ENCODE measurements at places on chromosomes 7 and 10.
A peak's percentile ranks its signal among the peaks of the same experiment; 100 is the strongest.

GRCh38 chr10:36157486-36157885 is 515.4 kb upstream of the FZD8 start:
- no peak for DNase-seq

DNA sequence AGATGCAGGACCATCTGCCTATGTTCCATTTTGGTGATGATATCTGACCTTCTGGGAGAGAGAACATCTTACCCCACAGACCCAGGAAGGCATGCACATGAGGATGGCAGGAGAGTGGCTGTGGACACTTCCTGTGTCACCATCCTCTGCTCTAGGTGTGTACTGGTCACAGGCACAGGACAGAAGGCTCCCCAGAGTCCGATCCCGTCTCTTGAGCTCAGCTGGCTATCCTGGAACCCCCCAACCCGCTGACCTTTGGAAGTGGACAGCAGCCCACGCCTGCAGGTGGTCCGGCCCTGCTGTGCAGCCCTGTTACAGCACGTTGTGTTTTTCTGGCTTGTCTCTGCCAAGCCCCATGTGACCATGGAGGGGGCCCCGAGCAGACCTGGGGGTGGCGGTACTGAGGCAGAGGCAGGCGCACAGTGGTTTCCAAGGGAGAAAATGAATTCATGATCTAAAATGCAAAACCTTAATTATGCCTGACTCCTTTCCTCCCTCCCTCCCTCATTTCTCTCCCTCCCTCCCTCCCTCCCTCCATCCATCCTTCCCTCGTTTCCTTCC is 178.8 kb downstream of the CUX1 start:
- DNase-seq: no peak

GRCh38 chr10:120666308-120666707 is 184.9 kb upstream of the WDR11 start:
- DNase-seq: no peak

GRCh38 chr7:20831956-20832355 is 45.3 kb upstream of the SP8 start:
- no peak for DNase-seq

DNA sequence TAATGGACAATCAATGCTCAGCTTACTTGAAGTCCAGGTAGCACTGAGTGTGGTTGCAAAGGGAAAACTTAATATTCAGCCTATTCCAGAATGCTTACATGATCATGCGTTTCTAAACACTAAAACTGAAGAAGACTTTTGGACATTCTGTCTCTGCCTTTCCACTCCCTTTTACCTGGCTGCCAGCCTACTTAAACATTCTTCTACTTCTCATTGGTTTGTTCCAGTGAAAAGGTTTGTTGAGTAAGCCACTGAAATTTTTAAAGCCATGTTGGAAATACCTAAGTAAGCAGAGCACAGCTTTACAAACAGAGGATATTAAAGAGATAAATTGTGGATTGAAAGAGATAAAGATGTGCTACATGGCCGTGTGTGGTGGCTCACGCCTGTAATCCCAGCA is 1280.8 kb upstream of the AUTS2 start:
- DNase-seq: no peak

- DNase-seq: no peak
Measured at GRCh38 chr7:143516981-143517380, 39.3 kb downstream of the TAS2R41 start.

DNA sequence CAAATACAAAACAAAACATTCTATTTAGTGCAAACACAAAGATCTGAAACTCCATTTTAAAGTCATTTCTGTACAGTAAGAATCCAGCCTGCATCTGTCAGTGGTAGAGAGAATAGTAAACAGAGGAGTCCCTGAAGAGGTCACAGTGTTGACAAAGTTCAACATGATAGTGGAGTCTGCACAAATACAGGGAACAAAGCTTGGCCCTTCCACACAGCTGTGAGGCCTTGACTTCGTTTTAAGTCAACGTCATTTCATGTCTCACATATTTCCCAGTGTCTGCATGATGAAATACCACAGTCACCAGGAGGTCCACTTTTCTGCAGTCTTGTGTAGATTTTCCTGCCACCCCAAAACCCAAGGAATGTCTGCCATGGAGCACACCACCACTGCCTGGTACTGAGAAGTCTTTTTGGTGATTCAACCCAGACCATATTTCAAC is 33.0 kb downstream of the CYP26A1 start:
- no peak for DNase-seq

DNA sequence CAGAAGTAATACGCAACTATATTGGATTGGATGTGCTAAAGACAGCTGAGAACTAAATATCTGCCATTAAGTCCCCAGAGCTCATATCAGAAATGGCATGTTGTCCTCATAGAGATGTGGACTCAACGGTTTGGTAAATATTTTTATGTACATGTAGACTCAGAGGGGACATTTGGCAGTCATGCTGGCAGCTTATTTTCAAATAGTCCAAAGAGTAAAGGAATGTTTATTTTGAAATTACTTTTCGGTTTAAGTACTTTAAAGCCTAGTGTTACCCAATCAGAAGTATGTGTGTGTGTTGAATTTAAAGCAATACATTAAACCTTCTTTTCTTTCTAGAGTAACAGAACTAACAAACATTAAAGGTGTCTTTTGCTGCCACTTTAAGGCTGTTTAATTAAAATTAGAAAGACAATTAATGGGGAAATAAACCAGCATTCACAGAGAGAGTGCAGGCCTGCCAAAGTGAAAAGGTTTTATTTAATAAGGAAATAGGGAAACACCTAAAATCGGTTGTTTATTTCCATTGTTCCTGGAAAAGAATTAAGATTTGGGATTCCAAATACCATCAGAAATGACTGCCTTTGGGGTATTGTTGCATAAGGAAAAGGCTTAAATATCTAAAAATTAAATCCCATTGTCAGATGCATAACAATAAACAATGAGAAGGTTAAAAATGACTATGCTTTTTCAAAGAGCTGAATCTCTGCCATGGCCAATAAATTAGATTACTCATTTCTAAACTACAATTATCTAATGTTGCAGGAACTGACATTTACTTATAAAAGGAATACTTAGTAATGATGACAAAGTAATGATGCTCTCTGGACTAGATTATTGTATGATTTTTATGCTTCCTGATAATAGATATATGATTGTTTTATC is 113.4 kb upstream of the AHR start:
- DNase-seq: no peak

DNA sequence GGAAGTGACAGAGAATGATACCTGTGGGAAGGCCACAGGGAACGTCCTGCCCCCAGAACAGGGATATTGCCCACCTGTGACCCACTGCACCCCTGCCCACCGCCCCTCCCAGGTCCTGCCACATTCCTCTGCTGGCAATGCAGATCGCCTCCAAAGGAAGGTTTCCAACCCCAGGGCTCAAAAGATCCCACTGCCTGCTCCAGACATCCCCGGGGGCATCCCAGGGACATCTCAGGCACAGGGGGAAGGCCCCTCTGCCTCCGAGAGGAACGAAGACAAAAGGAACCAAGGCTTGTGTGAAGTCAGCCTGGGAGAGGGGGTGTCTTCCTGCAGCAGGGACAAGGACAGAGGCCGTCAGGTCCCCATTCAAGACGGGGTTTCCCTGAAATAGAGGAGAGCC is 28.5 kb downstream of the NUDT1 start:
- DNase-seq: no peak

DNA sequence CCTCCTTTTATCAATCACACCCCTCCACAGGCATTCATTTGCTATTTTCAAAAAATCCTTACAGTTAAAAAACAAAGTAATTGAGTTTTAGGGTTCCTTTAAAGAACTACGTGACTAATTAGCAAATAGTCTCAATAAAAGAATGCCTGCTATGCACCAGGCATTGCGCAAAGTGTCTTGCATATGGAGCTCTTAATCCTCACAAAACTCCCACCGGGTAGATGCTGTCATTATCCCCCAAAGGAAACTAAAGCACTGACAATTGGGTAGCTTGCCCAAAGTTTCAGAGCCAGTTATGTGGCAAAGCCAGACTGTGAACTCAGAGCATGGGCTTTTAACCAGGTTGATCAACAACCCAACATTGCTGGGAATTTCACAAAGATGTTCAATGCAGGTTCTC is 305.7 kb downstream of the ELMO1 start:
- no peak for DNase-seq

- DNase-seq: peak; percentile 36
Measured at GRCh38 chr7:3922175-3922635, 621.2 kb downstream of the SDK1 start.

- peak; percentile 69 for DNase-seq
Measured at GRCh38 chr10:96365571-96365970, 6.8 kb upstream of the OPALIN start.

- DNase-seq: no peak
Measured at GRCh38 chr10:49139846-49140195, 6.0 kb upstream of the FAM170B start.

GRCh38 chr10:92678206-92678605 is 11.5 kb upstream of the HHEX start:
- no peak for DNase-seq

DNA sequence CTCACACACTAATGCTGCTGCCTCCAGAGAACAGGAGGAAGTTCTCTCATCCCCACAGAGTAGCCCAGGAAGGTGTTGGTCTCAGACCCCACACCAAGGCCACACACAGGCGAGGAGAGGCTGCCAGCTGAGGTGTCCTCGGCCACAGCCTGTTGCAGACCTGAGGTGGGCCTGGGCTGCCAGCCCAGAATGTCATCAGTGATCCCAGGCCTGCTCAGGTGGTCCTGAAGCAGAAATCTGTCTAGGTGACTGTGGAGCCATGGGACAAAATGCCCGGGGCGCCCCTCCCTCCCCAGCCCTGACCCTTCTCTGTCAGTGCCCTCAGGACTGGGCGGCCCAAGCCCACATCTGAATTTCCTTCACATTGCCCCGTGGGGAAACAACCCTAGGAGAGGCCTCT is 43.5 kb upstream of the LRRC4 start:
- DNase-seq: no peak

DNA sequence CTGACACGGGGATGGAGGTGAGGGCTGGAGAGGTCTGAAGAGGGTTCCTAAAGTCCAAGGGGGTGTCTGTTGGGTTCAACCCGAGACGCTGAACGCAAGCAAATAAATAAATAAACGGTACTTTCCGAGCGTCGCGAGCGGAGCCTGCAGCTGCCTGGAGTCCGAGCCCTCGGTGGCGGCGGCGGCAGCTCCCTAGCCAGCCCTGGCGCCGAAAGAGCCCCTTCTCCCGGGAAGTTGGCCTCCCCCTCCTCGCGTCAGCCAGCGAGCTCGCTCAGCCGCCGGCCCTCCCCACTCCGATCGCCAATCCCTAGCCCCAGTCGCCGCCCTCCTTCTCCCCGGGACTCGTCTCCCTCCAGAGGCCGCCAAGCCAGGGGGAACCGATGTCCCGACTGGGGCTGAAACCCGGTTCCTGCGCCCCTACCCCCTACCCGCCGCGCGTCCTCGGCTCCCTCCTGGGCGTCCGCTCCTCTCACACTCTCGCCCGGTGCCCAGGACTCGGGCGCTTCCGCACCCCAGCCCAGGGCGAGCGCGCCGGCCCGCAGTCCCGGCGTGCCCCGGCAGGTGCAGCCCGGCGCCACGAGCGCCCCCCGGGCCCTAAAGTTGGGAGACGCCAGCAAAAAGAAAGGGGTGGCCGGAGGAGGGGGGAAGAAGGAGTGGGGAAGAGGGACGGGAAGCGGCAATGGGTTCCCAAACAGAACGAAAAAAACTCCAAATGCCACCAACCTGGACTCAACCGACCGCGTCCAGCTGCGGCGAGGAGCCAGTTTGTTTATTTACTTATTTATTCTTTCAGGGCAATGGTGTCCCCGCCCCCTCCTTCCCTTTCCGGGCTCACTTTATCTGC is at the start of gene GFRA1:
TSS of gene GFRA1 (minus strand) at position 767 of the 844 bp plus-strand sequence. CDS start 1,177 bp downstream, outside the sequence.
- no peak for DNase-seq

DNA sequence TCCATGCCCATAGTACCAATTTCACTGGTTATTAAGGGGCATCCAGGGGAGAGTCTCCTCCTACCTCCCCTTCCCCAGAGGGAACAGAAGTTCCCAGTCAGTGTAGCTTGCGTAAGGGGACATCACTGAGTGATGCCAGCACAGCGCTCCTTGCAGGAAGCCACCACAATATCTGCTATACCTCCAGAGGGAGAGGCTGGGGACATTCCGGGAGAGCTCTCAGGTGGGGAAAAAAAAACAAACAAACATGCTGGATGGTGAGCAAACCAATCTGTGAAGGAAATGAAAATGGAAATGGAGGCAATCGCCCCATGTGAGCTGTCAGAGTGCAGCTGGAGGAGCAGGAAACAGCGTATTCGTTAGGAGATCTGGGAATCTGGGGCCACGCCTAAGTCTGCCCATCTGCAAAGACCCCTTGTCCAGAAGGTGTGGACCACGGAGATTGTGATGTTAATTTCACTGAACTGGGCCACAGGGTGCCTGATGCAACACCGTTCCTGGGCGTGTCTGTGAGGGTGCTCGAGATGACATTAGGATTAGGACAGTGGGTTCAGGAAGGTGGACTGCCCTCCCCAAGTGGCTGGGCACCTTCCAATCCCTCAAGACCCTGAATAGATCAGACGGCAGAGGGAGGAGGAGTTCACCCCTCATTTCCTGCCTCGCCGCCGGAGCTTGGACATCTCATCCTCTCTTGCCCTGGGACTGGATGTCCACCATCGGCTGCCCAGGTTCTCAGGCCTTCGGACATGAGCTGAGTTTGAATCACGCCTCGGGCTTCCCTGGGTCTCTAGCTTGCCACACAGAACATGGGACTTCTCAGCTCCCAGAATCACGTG is 30.5 kb downstream of the GNA12 start:
- DNase-seq: no peak

GRCh38 chr7:1802899-1803298 is 132.8 kb downstream of the ELFN1 start:
- DNase-seq: no peak

DNA sequence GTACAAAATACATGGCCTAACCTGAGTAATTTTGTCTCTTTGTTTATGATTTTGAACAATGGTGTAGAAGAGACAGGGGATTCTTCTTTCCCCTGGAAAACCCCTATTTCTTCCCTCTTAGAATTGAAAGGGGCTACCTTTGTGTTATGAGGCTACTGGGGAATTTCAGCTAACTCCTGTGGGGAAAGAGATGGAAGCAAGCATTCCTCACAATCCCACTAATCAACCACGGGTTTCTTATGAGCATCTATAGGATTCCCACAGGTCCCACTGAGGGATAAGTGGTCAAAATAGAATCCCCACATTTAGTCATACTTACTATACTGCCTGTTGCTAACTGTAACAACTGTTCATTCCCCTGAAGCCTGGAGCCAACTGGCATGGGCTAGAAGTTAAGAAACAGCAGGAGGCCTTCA is 32.2 kb upstream of the ITGB8 start:
- no peak for DNase-seq

DNA sequence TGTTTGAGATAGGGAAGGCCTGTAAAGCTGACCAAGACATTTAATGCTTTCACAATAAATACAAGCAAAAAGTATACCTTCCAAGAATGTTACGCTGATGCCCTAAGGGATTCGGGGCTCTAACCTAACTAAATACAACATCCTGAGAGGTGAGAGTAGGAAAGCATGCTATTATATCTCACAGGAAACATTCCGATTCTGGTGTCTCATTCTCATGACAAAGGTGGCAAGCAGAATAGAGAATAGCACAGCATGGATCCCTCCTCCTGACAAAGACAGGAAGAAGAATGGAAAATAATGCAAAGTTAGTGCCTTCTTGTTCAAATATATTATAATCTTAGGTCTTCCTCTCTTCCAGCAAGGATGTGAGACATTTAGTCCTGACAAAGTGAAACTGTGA is 504.3 kb downstream of the TFEC start:
- no peak for DNase-seq

Measured in putamen (tissue), 1 donor.